ENCODE measurements at places on chromosomes 12 and 14. TPM values are rescaled to one million over a fixed set of nuclear protein-coding genes. Genes with fewer than 3 reads are reported as not detected.

DNA sequence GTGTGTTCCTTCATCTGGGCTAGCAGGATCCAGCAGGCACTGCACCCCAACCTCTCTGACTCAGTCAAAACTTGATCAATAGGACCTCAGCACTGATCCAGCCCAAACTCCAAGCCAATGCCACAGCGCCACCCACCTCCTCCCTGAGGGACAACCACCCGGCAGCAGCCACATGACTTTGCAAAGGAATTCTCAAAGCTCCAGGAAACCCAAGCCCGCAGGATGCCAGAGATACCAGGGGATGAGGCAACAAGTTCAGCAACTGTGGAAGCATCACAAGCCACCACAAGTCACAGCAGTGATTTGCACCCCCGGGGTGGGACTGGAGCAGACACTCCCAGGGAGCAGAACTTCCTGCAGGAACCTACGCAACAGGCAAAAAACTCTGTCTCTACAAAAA, 37.3 kb downstream of the ACTN1 start:
- peak; percentile 73 for DNase-seq

DNA sequence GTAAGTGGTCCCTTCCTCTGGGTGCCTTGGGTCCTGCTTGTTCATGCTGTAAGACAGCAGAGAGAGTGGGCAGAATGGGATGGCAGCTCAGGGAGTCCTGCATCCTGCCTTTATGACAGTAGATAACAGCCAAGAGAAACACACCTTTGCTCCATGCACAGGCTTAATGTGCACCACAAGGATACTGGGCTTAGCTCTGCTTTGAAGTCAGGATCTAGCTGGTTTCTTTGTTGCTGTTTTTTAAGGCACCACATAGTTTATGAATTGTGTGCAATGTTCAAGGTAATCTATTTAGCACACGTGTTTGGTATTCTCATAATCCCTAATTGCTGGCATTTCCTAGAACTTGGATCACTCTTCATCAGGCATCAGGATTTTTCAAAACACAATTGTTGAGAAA, 239.5 kb upstream of the DCN start:
- no peak for DNase-seq

DNA sequence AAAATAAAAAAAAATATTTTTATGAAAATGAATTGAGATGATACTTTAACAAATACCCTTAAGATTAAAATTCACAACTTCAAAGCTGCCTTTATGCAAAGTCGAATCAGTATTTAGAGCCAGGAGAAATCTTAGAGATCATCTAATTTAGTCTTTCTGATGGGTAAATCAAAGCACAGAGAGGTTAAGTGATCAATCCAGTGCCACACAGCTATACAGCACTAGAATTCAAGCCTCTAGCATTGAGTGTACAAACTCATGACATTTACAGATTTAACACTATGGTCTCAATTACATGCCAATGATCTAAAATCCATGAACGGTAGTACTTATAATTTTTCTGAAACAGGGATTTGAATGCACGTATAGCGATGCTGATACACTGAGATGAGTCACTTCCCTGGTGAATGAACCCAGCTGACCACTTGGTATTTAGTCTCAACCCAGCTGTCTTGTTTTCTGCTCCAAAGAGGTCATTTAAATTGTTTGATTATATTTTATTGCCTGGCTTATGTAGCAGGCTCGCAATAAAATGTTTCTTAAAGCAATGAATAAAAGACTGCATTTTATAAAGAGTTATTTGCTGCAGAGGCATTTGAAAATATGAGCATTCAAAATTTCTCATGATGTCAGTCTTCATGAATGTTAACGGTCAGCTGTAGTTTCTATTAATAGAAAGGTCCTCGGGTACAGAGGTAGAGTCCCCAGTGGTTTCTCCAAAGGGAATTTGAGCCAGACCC, 152.4 kb upstream of the PRICKLE1 start:
- DNase-seq = peak; percentile 10

GRCh38 chr12:45816652-45817051, 87.1 kb downstream of the ARID2 start:
- no peak for DNase-seq

- no peak for DNase-seq
Measured at GRCh38 chr12:13596714-13597113, 384.7 kb downstream of the GRIN2B start.

GRCh38 chr14:96247031-96247430, 9.0 kb upstream of the BDKRB1 start:
- DNase-seq = no peak

- DNase-seq = no peak
Measured at GRCh38 chr14:90248594-90248993, 7.8 kb upstream of the PSMC1 start.

DNA sequence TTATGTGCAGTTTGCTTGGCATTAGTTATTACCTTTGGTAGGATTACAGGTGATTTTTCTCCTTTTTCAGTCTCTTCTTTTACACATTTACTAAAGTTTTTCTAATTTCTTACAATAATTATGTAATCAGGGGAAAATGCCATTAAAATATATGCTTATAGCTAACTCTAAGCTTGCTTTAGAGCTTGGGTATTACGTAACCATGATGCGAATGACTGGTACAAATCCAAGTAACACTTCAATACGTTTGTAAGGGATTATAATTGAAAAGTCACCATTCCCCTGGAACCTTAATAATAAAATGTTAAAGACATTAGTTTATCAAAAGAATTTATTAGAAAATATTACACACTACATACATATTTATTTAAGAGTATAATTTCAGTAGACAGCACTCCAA, 71.6 kb downstream of the SCAF11 start:
- no peak for DNase-seq

DNA sequence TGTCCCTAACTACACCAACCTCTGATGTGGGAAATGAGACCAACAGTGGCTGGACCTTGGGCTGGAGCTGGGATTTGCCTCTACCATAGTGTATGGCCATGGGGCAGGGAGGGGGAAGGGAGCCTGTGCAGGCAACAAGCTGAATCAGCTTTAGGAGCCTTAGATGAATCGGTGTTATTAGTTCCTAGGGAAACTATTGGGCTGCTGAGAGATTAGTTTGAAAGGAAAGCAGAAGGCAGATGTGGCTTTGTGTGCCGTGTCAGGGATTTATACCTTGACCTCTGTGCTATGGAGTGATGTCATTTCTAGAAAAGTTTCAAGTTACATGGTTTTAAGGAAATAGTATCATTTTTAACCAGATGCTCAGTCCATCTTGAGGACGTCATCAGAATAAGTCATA, 19.5 kb upstream of the GAS2L3 start:
- DNase-seq = no peak

- DNase-seq = no peak
Measured at GRCh38 chr14:97005934-97006333, 208.8 kb downstream of the VRK1 start.

- DNase-seq = no peak
Measured at GRCh38 chr12:49230805-49231194, 34.1 kb upstream of the TUBA1C start.

GRCh38 chr12:90268574-90268973, 559.9 kb upstream of the ATP2B1 start:
- no peak for DNase-seq

DNA sequence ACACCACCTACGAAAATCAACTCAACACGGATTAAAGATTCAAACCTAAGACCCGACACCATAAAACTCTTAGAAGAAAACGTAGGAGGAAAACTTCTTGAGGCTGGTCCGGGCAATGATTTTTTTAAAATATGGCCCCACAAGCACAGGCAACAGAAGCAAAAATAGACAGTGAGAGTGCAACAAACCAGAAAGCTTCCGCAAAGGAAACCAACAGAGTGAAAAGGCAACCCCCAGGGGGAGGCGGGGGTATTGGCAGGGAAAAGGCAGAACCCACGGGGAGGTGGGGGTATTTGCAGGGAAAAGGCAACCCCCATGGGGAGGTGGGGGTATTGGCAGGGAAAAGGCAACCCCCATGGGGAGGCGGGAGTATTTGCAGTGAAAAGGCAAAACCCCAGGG, 20.5 kb upstream of the FBRSL1 start:
- DNase-seq = no peak

- DNase-seq = no peak
Measured at GRCh38 chr12:79409562-79409961, 281.2 kb downstream of the PAWR start.

DNA sequence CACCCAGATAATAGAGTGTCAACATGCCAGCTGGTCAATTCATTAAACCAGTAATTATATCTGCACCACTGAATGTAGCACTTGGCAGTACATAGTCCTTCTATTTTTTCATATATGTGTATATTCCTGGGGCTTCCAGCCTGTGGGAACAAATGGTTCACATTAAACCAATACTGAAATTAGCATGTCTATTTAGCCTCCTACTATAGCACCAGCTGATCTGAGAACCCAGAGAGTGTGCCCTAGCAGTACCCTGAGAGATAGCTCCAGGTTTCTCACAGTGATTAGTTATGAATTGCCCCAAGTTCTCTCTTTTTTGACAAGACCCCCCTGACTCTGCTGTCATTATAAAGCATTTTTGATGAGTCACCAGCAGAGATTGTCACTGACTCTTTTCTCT, 1097.3 kb upstream of the FLRT2 start:
- no peak for DNase-seq

The STAB2 gene
- total RNA-seq = 4.6 TPM

The RAB15 gene
- total RNA-seq = 9.5 TPM

The SPIC gene
- not detected for total RNA-seq

The LPAR5 gene
- total RNA-seq = not detected

The RNASE7 gene
- total RNA-seq = not detected

The GABARAPL1 gene
- 88.2 TPM for total RNA-seq

Data from dermis blood vessel endothelial cell (primary cell).